ENCODE measurements at places on chromosomes 6 and 20.

DNA sequence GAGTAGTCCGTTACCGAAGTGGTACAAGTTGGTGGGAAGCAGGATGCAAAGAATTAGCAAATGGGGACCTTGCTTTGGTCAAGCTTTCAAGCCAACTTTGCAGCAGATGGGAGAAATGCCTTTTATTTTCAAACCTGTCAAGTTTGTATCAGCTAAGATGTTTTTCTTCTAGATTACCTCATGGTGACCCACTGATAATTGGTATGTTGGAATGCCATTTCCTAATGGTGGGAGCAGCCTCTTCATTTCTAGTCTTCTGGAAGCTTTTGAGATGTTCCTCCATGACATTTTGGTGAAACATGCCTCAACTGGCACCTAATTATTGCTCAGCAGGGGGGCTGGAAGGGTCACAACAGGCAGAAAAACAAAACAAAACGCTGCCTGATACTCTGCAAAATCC, 43.7 kb downstream of the ADNP start:
- DNase-seq: no peak

DNA sequence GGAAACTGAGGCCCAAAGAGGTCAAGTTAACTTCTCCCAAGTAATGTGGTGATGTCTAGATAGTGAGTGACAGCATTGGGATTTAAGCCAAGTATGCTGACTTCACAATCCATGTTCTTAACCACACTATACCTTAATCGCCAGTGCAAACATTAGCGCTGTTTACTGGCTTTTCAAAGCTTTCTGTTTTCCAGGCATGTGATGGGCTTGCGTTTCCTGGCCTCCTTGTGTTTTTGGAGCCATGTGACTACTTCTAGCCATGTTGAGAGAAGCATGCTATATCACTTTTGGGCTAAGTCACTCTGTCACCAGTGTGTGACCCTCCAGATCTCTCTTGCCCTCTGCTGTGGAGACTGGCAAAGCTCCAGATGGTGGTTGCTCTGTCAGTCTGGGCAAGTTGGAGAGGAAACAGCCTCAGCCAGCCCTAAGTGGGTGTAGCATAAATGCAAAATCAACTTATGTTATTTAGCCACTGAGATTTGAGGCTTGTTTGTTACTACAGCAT, 76.9 kb downstream of the ANKRD6 start:
- no peak for DNase-seq

DNA sequence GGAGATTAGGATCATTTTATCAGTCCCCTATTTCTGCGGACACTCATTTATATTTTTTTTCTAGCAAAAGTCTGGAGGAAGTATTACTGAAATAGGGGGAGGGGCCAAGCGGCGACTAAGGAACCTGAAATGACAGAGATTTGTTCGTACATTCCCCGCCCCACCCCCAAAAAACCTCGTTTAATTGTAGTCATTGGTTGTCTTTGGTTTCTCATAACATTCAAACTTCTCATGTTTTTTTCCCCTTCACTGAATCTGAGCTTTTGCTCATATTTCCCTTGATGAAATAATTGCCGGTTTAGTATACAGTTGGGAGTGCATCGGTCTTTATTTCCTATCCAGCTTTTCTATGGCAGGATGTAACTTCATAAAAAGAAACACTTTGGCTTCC, 768 bp upstream of the FYN start:
- no peak for DNase-seq

- DNase-seq: no peak
Measured at GRCh38 chr6:1834207-1834606, 224.5 kb downstream of the FOXC1 start.

DNA sequence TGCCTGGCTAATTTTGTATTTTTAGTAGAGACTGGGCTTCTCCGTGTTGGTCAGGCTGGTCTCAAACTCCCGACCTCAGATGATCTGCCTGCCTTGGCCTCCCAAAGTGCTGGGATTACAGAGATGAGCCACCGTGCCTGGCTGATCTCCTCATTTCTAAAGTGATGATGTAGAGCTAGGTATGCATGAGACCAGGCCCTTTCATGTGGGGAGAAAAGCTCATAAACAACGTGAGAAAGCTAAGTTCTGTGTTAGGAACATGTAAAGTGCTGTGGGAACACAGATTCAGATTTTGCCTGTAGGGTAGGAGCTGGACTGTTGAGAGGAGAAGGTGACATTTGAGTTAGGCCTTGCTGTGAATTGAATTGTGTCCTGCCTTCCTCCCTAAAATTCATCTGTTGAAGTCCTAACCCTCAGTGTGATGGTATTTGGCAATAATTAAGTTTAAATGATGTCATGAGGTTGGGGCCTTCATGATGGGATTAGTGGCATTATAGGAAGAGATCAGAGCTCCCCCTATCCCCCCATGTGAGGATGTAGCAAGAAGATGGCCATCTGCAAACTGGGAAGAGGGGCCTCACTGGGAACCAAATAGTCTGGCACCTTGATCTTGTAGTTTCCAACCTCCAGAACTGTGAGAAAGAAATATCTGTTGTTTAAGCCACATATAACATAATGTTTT, 49.2 kb downstream of the SCAND1 start:
- no peak for DNase-seq

DNA sequence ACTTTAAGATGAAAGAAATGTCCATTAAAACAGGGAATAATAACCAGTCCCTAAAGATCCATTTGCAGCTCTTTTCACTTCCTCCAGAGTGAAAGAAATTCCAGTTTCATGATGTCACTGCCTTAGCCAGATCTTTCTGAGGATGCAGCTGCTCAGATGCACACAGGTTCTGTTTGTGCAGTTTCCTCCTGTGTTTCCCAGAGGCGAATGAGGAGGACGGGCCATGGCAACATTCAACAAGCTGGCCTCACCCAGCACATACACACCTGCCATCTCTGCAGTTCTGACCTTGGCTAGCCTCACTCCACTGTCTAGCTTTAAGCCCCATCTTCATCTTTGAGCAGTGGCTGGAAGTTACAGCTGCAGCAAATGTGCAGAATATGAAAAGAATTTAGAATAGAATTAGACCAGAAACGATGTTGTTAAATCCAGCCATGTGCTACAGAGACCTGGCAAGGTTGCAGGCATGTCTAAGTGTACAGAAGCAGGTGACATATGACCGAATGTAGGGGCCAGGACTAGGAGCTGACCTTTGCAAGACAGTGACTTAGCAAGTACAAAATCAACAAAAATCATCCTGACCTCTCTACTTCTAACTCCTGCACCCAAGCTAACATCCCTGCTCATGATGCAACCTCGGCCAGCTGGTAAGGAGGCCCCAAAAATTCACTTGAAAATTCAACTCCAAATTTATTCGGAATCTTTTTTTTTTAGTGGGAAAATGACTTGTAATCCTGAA, 35.0 kb downstream of the FAM50B start:
- DNase-seq: no peak

DNA sequence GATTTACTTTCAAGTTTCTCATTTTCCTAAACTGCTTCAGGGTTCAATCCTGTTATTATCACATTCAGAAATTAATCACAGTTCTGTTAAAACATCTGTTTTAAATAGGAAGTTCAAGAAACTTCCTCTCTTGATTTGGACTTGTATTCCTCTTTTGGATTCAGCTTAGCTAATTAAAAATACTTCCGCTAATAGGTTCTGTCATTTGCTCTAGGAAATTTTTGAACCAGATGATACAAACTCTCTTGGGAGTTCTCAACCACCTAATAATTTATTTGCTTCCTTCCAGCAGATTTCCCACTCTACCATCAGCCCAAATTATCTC, 15.9 kb upstream of the TMEM30A start:
- no peak for DNase-seq

GRCh38 chr20:3797592-3798372, 1.7 kb downstream of the CDC25B start:
- DNase-seq: no peak

- no peak for DNase-seq
Measured at GRCh38 chr6:2942914-2943563, 28.3 kb downstream of the SERPINB6 start.

DNA sequence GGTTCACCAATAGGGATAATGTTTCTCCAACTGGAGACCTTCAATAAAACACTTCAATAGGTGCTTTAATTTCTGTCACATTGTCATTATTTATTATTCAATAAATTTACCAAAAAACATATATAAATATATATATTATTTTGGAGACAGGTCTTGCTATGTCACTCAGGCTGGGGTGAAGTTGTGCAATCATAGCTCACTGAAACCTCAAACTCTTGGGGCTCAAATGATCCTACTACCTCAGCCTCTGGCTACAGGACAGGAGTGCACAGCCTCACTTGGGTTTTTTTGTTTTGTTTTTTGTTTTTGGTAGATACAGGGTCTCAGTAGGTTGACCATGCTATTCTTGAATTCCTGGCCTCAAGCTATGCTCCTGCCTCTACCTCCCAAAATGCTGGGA, 9.9 kb downstream of the SMLR1 start:
- no peak for DNase-seq

- no peak for DNase-seq
Measured at GRCh38 chr6:137432054-137432611, 62.1 kb downstream of the OLIG3 start.

- DNase-seq: no peak
Measured at GRCh38 chr6:118984342-118984741, 49.4 kb upstream of the MCM9 start.

DNA sequence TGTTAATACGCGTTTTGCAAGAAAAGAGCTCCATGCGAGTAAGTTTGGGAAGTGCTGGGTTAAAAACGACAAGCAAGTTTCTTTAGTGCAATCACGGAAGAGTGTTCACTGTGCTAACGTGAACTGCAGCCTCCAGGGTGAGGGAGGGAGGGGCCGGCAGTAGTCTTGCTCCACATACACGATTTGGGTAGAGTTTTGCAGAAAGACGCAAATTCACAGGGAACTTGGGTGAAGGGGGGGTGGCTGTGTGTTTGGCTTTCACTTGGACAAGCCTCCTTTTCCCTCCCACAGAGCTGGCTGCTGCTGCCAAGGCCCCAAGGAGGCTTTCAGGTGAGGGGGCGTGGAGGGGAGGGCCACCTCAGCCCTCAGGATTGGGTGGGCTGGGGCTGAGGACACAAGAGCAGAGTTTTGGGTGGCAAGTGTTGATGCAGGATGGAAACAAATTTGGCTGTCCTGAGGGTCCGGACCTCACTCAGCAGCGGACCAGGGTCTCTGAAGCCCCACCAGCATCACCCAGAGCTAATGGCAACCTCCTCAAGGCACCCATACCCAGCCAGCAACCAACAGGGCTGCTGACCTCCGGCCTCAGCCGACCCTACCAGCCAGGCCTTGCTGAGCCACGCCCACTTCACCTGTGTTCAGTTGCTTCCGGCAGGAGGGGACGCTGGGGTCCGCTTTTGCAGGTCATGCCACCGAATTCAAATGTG, 204.5 kb downstream of the ERMARD start:
- no peak for DNase-seq

GRCh38 chr6:162644153-162644552, 83.4 kb downstream of the PRKN start:
- DNase-seq: no peak

DNA sequence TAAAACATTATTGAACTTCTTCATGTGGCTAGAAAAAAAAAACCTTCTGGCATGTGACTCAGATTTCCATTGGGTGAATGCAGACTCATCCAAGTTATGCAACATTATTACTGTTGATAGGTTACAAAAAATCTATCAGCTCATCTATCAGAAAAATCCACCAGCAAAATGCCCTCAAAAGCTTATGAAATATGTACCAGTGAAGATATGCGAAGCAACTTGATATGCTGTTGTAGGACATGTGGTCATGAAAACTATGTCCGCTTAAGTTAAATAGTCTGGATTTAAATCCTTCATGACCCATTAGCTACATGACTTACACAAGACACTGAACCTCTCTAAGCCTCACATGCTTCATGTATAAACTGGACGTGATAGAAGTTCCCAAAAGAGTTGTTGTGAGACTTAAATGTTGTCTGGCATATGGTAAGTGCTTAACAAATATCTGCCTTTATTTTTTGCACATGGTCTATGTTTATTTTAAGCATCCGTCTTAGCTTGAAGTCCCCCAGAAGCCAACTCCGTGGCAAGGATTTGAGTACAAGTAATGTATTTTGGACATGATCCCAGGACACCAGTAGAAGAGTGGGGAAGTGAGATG, 12.5 kb upstream of the BFSP1 start:
- no peak for DNase-seq

- no peak for DNase-seq
Measured at GRCh38 chr6:126625019-126625418, 285.1 kb downstream of the CENPW start.
